ENCODE measurements at places on chromosomes 1 and 21.

GRCh38 chr1:191508239-191508638, 650.0 kb upstream of the RGS18 start:
- no peak overlapping the region for H3K27ac ChIP-seq
- H3K27me3 ChIP-seq: no peaks in the 10 kb centered on the region
- no peaks in the 10 kb centered on the region for H3K4me1 ChIP-seq
- DNase-seq: no peak
- H3K4me3 ChIP-seq: no peak overlapping the region

- H3K4me1 ChIP-seq: no peaks in the 10 kb centered on the region
- no peaks in the 10 kb centered on the region for H3K27me3 ChIP-seq
- DNase-seq: no peak
- no peak overlapping the region for H3K4me3 ChIP-seq
- H3K27ac ChIP-seq: no peak overlapping the region
Observed at GRCh38 chr1:78322928-78323680, 167.7 kb upstream of the PTGFR start.

DNA sequence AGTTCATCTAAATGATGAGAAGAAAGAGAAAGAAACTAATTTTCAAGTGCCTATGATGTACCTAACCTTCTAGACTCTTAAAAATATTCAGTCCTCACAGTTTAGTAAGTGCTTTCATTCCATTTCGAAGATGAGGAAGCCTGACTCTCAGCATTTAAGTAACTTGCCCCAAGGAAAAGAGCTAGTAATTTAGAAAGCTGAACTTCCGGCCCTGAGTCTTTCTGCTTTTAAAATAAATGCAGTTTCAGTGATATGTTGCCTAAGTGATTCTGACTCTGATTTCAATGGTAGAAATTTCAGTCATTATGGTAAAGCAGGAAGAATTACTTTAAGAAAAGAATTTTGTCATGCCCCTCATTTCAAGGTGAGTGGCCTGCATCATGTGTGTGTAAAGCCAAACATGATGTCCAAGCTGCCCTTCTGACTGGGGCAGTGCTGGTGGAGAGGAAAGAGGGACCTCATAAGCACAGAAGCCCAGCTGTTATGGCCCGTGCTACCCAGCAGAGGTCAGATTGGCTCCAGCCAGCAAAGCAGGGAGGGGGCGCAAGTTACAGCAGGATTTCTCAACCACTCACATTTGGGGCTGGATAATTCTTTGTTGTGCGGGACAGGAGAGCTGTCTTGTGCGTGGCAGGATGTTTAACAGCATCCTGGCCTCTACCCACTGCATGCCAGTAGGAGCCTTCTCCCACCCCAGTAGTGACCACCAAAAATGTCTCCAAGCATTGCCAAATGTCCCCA, 10.7 kb downstream of the ATP1A4 start:
- H3K27me3 ChIP-seq: no peaks in the 10 kb centered on the region
- peaks cover 14% of the 10 kb centered on the region for H3K4me1 ChIP-seq
- H3K36me3 ChIP-seq: no peaks in the 10 kb centered on the region
- no peak overlapping the region for H3K27ac ChIP-seq

GRCh38 chr21:38817371-38818324, 11.9 kb downstream of the ETS2 start:
- H3K27ac ChIP-seq: 0 out of 2 replicates have a peak overlapping the region, but pooled peaks have one; percentile 19
- H3K4me3 ChIP-seq: no peak overlapping the region
- peaks cover 34% of the 10 kb centered on the region for H3K36me3 ChIP-seq
- peaks cover 26% of the 10 kb centered on the region for H3K4me1 ChIP-seq
- no peak for DNase-seq
- no peaks in the 10 kb centered on the region for H3K27me3 ChIP-seq

DNA sequence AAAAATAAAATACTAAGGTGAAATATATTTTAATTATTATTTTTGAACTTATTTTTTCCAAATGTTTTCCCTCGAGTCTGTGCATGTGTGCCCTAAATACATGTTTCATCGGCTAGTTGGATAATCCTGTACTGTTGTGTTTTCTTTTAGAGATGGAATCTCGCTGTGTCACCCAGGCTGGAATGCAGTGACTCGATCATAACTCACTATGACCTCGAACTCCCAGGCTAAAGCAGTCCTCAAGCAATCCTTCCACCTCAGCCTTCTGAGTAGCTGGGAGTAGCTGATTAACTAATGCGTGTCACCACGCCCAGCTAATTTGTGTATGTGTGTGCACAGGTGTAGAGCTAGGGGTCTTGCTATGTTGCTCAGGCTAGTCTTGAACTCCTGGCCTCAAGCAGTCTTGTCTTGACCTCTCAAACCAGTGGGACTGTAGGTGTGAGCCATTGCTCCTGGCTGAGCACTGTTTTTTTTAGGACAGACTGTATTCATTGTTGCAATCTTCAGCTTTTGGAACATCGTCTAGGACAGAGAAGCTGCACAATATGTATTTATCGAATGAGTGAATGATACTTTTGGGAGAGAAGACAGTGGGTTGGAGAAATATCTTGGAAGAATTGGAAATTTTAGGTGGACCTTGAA, 4.8 kb upstream of the TMCO1 start:
- peaks cover 25% of the 10 kb centered on the region for H3K4me1 ChIP-seq
- H3K4me3 ChIP-seq: no peak overlapping the region
- no peaks in the 10 kb centered on the region for H3K27me3 ChIP-seq
- H3K27ac ChIP-seq: peak overlapping the region; percentile 52
- 0 out of 2 replicates have a peak, but pooled peaks cover 3% of the 10 kb centered on the region for H3K36me3 ChIP-seq

GRCh38 chr1:176049582-176049981, 157.5 kb downstream of the COP1 start:
- no peak overlapping the region for H3K4me3 ChIP-seq
- H3K27me3 ChIP-seq: no peaks in the 10 kb centered on the region
- H3K27ac ChIP-seq: no peak overlapping the region
- H3K36me3 ChIP-seq: no peaks in the 10 kb centered on the region
- no peaks in the 10 kb centered on the region for H3K4me1 ChIP-seq
- DNase-seq: no peak

GRCh38 chr1:245092638-245092976, 62.2 kb upstream of the KIF26B start:
- no peak overlapping the region for H3K4me3 ChIP-seq
- no peak overlapping the region for H3K27ac ChIP-seq
- no peaks in the 10 kb centered on the region for H3K4me1 ChIP-seq
- no peak for DNase-seq
- no peaks in the 10 kb centered on the region for H3K36me3 ChIP-seq

GRCh38 chr1:53203466-53203865, 6.8 kb downstream of the CPT2 start:
- no peaks in the 10 kb centered on the region for H3K27me3 ChIP-seq
- H3K4me3 ChIP-seq: no peak overlapping the region
- H3K36me3 ChIP-seq: peaks cover 59% of the 10 kb centered on the region
- peaks cover 3% of the 10 kb centered on the region for H3K4me1 ChIP-seq

DNA sequence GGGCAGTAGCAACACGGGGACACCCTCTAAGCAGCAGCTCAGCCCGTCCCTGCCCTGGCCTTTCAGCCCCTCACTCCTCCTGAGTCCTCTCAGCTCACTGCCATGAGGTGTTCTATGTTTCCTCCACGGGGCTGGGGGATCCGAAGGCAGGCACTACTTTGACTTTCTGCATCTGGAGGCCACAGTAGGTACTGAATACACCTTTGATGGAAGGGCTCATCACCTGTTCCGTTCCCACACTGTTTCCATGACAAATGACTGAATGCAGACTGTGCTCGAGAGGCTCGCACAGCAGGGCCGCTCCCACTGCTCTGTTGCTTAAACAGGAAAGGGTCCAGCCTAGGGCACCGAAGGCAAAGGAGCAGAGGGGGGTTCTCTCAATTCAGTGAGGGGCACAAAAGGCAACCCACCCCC, 77.6 kb upstream of the DNAH14 start:
- H3K27me3 ChIP-seq: no peaks in the 10 kb centered on the region
- H3K4me3 ChIP-seq: no peak overlapping the region
- H3K27ac ChIP-seq: no peak overlapping the region
- DNase-seq: no peak

DNA sequence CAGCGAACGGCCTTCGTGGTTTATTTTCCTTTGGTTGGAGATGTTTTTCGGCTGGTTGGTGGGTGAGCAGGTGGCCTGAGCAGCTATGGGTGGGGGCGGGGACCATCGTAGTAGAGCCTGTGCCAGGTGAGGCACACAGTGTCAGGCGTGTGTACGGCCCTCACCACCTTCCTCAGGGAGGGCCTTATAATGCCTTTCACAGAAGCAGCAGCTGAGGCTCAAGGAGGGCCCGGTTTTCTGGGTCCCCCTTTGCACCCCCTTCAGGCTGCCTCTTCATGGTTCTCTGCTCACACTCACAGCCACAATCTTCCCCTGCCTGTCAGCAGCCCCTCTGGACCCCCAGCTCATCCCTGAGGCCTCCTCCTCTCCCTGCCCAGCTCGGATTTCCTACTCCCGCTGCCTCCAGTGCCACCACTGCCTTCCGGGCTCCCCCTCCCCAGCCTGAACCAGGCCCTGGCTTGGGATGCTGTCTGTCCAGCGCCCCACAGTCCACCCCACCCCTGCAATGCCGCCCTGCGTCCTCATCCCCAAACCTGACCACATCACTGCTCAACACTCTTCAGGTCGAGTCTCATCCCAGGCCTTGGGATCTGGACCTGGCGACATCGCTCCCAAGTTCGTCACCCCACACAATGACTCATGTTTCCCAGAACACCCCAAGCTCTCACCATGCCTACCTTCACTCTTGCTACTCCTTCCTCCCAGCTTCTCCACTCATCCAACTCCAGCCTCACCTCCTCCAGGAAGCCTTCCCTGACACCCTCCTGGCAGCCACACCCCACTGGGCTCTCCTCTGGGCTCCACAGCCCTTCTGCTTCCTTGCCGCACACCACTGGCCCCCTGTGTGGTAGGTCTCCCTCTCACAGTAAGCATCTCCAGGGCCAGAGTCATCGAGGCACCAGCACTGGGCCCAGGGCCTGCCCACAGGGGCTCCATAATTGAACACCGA, 53.9 kb downstream of the DMRTB1 start:
- H3K27ac ChIP-seq: no peak overlapping the region
- H3K36me3 ChIP-seq: no peaks in the 10 kb centered on the region
- DNase-seq: no peak
- H3K4me3 ChIP-seq: no peak overlapping the region
- no peaks in the 10 kb centered on the region for H3K4me1 ChIP-seq

- no peak overlapping the region for H3K4me3 ChIP-seq
- DNase-seq: peak; percentile 32
- no peaks in the 10 kb centered on the region for H3K36me3 ChIP-seq
Observed at GRCh38 chr1:88610687-88611086, 73.4 kb upstream of the PKN2 start.

- H3K36me3 ChIP-seq: no peaks in the 10 kb centered on the region
- peaks cover 100% of the 10 kb centered on the region for H3K27me3 ChIP-seq
- H3K27ac ChIP-seq: no peak overlapping the region
- no peak for DNase-seq
Observed at GRCh38 chr1:111879081-111879480, 110.4 kb downstream of the KCND3 start.

- DNase-seq: no peak
- H3K27ac ChIP-seq: no peak overlapping the region
- H3K4me1 ChIP-seq: peaks cover 30% of the 10 kb centered on the region
- H3K4me3 ChIP-seq: no peak overlapping the region
Observed at GRCh38 chr1:224524679-224525078, 90.1 kb upstream of the WDR26 start.

GRCh38 chr1:156416993-156417392, 48.0 kb downstream of the RHBG start:
- H3K27me3 ChIP-seq: no peaks in the 10 kb centered on the region
- H3K4me3 ChIP-seq: no peak overlapping the region
- H3K4me1 ChIP-seq: peaks cover 19% of the 10 kb centered on the region

DNA sequence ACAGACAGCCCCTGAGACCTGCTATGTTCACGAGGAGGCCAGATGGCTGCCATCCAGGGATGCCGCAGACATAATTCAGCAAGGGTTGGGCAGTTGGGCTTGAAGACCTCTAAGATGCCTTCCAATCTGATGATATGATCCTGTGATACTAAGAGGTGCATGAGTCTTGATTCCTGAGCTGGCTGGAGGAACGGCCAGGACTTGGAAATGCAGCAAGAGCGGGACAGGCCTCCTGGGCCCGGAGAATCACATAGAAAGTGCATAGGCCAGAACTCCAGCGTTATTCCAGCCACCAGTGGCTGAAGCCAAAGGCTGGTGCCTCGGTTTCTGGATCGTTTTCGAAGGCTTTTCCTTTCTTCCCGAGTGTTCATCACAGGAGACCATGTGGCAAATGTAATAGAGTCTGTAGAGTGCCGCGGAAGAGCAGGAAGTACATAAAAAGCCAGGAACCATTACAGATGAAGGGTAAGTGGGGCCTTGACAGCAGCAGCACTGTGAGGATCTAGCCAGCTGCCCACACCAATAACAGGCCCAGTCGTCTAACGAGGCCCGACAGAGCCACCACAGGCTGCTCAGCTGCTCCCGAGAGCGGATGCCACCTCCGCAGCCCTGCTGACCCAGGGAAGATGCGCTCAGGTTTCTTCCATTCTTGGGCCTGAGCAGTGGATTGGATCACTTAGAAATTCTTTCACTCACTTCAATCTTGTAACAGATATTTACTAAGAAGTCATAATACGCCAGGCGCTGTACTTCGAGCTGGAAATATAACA, 14.0 kb upstream of the LHX4 start:
- no peak for DNase-seq
- H3K27ac ChIP-seq: no peak overlapping the region
- no peaks in the 10 kb centered on the region for H3K36me3 ChIP-seq
- H3K4me3 ChIP-seq: no peak overlapping the region
- no peaks in the 10 kb centered on the region for H3K4me1 ChIP-seq

DNA sequence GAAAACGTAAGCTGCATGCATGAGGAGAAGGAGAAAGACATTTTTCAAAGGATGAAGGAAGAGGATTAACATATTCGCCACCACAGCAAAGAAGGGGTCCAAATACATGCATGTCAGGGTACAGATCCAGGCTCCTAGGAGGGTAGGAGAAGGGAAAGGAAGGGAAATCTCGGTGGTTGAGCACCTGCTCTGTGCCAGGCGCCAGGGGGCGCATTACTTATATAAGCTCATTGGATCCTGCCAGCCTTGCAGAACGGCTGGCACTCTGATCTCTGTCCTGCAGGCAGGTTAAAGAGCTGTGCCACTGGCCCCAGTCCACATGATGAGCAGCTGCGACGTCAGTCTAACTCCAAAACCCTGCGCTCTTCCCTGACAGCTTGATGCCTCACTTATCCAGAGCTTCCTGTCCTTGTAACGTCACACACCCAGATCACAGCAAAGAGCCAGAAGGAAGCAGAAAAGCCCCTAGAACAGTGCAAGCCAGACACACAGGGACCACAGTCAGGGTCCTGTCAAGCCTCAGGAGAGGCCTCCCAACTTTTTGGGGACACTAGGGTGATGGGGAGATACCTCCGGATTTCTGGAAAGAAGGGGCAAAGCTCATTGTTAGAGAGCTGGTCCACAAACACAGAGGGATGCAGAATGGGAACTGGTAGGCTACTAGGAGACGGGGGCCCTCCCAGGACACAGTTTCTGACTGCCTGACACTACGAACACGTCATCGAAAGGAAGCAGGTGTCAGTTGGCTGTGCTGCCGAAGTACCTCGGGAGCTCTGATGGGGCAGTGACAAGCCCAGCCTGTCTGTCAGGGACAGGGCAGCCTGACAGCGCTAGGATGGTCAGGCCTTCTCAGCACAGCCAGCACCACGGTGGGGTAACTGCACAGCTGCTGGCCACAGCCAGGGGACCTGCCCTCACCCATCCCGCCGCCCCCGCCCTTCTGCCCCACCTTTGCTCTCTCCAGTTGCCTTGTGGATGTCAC, 99.1 kb downstream of the BEND5 start:
- H3K4me1 ChIP-seq: no peaks in the 10 kb centered on the region
- DNase-seq: peak; percentile 23
- peaks cover 14% of the 10 kb centered on the region for H3K27me3 ChIP-seq
- no peak overlapping the region for H3K4me3 ChIP-seq
- no peak overlapping the region for H3K27ac ChIP-seq
